Activated T-helper 17 cell treated with anti-CD3 and anti-CD28 coated beads, Interleukin-2, amount 50 U/mL, for 72 hours (primary cell): ENCODE measurements at places on chromosomes 7 and 10. TPM values are rescaled to one million over a fixed set of nuclear protein-coding genes. Genes with fewer than 3 reads are reported as not detected.

The NUB1 gene
- 70.3 TPM for total RNA-seq

The GOLGA7B gene
- total RNA-seq = 8.2 TPM

DNA sequence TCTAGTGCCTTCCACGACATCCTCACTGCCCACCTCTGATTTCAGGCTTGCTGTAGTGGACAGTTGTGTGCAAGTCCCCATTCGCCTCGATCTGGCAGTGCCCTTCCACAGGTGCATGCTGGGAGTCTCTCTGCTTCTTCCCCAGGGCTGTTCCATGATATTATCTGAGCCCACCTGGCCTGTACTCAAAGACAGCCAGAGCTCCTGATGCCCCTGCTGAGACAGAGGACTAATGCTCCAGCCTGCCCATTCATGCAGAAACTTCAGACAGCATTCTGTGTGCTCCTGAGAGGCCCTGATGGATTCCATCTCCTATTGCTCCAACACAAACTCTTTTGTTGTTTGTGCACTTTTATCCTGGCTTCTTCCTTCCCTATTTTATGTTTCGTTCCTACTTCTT, 164.8 kb upstream of the PRSS58 start:
- ATAC-seq = no peak

DNA sequence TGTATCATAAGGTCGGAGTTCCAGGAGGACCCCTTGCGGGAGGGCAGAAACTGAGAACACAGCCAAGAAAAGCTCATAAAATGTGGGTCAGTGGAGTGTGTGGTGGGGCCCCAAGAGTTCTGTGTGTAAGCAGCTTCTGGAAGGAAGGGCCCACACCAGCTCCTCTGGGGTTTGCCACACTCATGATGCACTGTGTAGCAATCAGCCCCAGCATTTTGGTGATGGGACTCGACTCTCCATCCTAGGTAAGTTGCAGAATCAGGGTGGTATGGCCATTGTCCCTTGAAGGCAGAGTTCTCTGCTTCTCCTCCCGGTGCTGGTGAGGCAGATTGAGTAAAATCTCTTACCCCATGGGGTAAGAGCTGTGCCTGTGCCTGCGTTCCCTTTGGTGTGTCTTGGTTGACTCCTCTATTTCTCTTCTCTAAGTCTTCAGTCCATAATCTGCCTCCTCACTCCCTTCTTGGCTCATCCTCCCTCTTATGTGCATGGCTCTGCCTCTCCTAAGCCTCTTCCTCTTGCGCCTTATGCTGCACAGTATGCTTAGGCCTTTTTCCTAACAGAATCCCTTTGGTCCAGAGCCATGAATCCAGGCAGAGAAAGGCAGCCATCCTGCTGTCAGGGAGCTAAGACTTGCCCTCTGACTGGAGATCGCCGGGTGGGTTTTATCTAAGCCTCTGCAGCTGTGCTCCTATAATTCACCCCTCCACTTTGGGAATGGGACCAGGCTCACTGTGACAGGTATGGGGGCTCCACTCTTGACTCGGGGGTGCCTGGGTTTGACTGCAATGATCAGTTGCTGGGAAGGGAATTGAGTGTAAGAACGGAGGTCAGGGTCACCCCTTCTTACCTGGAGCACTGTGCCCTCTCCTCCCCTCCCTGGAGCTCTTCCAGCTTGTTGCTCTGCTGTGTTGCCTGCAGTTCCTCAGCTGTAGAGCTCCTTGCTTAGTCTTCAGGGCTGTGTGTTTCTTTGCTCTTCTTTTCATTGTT, 17.8 kb downstream of the PRSS2 start:
- no peak for ATAC-seq

GRCh38 chr7:3300651-3301448, at the start of gene SDK1:
Gene SDK1 (plus strand): TSS chr7:3301252. CDS start chr7:3301587, 335 bp downstream.
- peak; percentile 93 for ATAC-seq

DNA sequence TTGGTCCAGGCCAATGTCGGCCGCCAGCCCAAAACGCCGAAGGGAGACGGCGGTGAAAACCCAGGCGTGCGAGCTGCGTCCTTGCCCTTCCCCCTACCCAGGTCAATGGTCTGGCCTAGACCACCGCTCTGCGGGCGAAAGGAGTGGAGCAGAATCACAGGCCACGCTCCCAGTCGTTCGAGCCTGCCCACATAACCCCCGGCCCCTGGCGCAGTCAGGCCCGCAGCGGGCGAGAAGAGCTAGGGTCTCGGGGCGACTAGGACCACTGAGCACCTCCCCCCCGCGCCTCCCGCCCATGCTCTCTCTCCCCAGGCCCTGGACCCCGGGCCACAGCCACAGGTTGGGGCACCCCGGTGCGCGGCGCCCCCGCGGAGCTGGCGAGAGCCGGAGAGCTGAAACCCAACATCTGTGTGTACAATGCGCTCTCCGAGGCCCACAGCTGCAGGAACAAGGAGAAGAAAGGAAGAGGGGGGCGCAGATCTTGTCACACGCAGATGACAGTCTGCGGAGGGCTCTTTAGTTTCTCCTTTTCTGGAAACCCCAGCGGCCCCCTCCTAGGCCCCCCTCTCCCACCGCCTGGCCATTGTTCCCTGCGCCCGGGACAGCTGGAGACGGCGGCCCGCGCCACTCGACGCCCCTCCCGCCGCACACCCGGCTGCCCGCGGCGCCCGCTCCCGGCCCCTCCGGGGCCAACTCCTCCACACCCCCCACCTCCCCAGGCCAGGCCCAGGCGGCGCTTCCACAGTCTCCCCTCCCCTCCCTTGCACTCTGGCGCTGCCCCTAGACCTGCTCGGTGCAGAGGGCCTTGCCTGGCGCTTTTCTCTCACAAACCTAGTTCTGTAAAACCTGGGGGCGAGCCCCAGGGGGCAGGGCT, 355.0 kb downstream of the DNAJB6 start:
- ATAC-seq = no peak

The CDH23 gene
- total RNA-seq = 16.2 TPM

DNA sequence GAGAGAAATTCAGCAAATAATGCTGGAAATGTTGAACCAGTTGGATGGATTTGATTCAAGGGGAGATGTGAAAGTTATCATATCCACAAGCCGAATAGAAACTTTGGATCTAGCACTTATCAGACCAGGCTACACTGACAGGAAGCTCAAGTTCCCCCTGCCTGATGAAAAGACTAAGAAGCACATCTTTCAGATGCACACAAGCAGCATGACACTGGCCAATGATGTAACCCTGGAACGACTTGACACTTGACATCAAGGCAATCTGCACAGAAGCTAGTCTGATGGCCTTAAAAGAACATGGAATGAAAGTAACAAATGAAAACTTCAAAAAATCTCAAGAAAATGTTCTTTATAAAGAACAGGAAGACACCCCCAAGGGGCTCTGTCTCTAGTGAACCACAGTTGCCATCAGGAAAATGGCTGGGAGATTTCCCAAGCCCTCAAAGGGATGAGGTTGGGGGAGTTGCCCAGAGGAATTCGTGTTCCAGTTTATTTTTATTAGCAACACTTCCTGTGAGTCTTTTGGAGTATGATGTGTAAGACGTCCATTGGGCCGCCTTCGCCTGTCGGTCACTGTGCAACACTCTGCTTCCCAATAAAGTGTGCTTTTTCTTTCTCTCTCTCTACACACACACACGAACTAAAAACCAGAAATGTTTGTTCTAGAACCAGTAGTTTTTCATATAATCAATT, 200.0 kb downstream of the HIBADH start:
- no peak for ATAC-seq

GRCh38 chr10:71722849-71723248, 3.3 kb upstream of the C10orf105 start:
- ATAC-seq = no peak

DNA sequence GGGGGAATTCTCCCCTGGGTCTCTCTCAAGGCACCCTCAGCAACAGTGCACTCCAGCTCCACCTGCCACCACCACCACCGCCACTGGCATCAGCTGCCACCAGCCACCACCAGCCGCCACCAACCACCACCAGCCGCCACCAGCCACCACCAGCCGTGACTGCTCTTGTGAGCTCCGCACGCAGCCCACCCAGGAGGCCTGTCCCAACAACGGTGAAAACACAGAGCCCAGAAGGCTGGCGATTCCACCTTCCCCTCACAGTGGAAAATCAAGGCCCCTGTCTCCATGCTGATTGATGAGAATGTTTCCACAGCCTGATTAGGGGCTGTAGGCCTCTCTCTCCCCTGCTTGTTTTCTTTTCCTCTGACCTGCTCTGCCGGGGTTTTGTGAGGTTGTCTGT, 41.1 kb downstream of the COBL start:
- ATAC-seq = no peak

DNA sequence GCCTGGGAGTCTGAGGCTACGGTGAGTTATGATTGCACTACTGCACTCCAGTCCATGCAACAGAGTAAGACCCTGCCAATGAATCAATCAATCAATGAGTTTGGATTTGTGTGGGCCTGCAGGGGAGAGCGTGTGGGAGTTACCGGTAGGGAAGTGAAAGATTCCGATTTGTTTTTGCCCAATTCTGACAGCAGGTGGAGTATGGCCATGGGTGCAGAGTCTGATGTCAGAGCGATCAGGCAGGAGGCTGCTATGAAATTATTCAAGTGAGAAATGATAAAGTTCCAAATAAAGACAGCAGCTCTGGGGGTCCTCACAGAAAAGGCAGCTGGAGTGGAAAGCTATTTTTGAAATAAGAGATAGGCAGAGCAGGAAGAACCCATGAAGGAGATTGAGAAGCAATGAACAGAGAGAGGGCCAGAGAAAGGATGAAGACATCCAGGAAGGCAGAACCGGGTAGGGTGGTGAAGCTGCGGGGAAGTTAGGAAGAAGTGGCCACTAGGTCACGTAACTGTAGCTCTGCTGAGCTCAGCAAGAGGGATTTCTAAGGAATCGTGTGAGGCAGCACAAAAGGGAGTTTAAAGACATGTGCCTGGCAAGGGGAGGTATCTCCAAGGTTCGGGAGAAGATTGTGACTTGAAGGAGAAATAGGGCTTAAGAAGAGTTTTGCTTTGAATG, 93.7 kb upstream of the NMT2 start:
- no peak for ATAC-seq

DNA sequence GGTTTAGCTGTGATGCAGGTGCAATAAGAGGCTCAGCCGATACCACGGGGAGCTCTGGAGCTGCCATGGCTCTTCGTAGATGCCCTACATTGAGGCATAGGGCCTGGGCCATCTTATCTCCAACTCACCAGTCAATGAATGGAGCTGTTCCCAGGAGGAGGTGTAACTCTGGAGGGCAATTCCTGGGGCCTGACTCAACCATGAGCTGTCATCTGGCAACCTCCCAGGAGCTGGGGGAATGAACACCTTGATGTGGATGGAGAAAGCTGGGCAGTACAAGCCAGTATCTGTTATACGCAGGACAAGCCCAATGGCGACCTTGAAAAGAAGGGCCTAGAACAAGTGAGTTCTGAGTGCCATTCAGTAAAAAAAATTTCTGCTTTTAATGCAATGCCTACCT, 224.0 kb upstream of the PLXDC2 start:
- no peak for ATAC-seq

GRCh38 chr10:124006526-124006925, 86.9 kb downstream of the CHST15 start:
- ATAC-seq = no peak

DNA sequence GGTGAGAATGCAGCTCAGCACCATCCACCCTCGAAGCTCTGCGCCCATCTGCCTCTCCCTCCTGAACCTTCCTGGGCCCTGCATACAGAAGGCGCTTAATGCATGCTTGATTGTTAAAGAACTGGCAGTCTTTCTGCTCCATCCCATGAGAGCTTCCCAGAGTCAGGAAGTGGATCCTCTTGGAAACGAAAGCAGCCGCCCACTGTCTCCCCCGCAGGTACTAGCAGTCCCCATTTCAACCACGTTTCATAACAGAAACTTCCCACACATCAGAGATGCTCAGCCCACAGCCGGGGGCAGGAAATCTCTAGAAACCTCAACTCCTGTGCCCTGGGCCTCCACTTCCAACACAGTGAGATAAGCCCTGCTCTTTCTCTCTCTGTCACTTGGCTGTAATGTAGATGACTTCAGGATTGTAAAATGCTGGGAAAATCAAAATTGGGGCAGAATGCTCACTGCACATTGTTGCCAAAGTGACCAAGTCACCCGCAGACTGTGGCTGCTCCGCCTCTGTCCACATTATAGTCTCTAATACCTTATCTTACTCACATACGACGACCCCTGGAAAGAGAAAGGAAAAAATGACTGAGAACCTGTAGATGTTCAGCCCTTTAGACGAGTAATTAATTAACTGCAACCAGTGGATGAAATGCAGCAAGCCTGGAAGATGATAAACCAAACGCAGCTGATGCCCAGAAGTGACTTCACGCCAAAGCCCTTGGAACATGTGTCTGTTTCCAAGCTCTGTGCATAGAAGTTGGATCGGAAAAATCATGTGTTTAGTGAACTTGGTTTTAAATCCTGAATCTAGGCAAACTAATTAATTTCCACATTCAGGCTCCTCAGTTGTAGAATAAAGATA, 28.5 kb downstream of the GSDME start:
- ATAC-seq = peak; percentile 63

The DOCK1 gene
- 0.34 TPM for total RNA-seq

GRCh38 chr10:48466611-48467240, 138.1 kb downstream of the ARHGAP22 start:
- no peak for ATAC-seq
